Mesangial cell (primary cell): ENCODE measurements at places on chromosomes 1 and 21. TPM values are rescaled to one million over a fixed set of nuclear protein-coding genes. Genes with fewer than 3 reads are reported as not detected.

Gene GJA4
- total RNA-seq = not detected in 2 replicates

Gene ACKR1
- not detected in 2 replicates for total RNA-seq

Gene SPATA1
- 1.6 and 2.1 TPM in 2 replicates for total RNA-seq

Gene SAMD11
- total RNA-seq = 3.4 and 58.4 TPM in 2 replicates

Gene SCAMP3
- total RNA-seq = 116 and 121 TPM in 2 replicates

Gene DTL
- 3.0 and 19.4 TPM in 2 replicates for total RNA-seq

Gene SRGAP2B
- total RNA-seq = 9.5 and 21.5 TPM in 2 replicates

Gene ALPL
- total RNA-seq = 7.2 and 10.1 TPM in 2 replicates

Gene AMY1B
- not detected in 2 replicates for total RNA-seq

Gene DNAJC28
- total RNA-seq = 0.16 and 0.63 TPM in 2 replicates

Gene IL19
- total RNA-seq = not detected in 2 replicates

Gene KCNJ9
- not detected in 2 replicates for total RNA-seq

Gene C1QC
- total RNA-seq = not detected in 2 replicates
